ENCODE measurements at places on chromosomes 2 and 18.

GRCh38 chr2:201116115-201116958 lies at the start of gene CFLAR:
Gene CFLAR (plus strand): TSS chr2:201116164. CDS start chr2:201129866, 13,702 bp downstream.
- peak; percentile 81 for DNase-seq

DNA sequence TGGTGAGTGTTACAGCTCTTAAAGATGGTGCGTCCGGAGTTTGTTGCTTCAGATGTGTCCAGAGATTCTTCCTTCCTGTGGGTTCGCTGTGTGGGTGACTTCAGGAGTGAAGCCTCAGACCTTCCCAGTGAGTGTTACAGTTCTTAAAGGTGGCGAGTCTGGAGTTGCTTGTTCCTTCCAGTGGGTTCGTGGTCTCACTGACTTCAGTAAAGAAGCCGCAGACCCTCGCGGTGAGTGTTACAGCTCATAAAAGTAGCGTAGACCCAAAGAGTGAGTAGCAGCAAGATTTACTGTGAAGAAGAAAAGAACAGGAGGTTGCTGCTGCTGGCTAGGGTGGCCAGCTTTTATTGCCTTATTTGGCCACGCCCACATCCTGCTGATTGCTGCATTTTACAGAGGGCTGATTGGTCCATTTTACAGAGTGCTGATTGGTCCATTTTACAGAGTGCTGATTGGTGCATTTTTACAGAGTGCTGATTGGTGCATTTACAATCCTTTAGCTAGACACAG lies 34.0 kb upstream of the SPTBN1 start:
- no peak for DNase-seq

DNA sequence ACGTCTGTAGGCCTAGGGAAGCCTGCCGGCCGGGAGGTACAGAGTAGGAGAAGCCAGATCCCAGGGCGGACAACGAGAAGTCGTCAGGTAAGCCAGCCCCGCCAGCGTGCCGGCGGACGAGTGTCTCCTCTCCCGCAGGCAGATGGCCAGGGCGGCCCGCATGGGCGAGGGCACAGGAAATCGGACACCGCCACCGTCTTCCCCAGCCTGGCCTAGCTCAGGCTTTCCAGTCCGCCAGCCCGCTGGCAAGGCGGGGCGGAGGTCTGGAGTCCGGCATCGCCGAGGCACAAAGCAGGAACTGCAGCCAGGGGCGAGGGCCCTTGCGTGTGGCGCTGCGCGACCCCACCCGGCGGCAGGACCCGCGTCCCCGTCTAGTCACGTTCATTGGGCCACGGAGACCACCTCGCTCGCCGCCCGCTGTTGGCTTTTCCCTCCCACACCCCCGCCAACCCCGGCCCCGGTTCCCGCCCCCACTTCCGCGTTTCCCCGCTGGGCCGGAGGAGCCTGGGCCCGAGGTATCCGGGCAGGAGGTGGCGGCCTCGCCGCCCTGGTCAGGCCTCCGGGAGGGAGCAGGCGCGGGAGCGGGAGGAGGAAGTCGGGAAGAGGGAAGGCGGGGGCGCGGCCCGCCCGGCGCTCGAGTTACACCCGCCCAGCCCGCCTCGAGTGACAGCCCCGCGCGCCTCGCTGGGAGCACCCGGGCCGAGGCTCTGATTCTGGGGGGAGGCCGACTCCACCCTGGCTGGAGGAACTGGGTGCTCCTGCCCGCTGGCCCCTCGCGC lies at the start of gene GPD2:
TSS of gene GPD2 (plus strand) at position 662 of the 779 bp plus-strand sequence. CDS start 39,727 bp downstream, outside the sequence.
- peak; percentile 91 for DNase-seq

GRCh38 chr2:104572834-104573233 lies 281.1 kb upstream of the POU3F3 start:
- no peak for DNase-seq

DNA sequence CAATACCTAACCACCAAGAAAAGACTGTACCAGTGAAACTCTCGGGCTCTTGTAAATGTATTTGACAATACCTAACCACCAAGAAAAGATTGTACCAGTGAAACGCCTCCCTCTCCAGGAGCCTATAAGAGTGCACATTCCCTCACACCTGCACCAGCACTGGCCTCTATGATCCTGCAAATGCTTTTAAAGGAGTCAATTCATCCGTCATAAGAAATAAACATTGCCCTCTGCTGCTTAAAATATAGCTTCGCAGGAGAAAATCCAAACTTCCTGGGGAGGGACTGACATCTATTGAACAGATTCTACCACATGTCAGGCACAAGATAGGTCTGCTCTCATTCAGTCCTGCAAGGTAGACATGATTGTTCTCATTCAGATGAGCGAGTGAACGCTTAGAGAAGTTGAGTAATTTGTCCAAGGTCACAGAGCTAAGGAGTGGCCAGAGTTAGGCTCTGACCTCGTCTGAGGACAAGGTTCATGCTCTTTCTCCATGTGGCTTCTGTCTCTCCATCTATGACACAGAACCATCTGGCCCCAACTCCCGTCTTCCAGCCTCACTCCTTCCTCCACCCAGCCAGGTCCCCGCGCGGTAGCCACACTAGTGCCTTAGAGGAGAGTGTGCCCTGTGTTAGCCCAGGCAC lies 38.7 kb downstream of the MCFD2 start:
- DNase-seq: peak; percentile 76

GRCh38 chr2:85395912-85396475 lies 14.2 kb downstream of the CAPG start:
- no peak for DNase-seq
